ENCODE measurements at places on chromosomes 2 and 18. TPM values are rescaled to one million over a fixed set of nuclear protein-coding genes. Genes with fewer than 3 reads are reported as not detected.

The ANKAR gene
- 0.44 TPM for total RNA-seq

The GPR55 gene
- total RNA-seq, result 2.6 TPM

DNA sequence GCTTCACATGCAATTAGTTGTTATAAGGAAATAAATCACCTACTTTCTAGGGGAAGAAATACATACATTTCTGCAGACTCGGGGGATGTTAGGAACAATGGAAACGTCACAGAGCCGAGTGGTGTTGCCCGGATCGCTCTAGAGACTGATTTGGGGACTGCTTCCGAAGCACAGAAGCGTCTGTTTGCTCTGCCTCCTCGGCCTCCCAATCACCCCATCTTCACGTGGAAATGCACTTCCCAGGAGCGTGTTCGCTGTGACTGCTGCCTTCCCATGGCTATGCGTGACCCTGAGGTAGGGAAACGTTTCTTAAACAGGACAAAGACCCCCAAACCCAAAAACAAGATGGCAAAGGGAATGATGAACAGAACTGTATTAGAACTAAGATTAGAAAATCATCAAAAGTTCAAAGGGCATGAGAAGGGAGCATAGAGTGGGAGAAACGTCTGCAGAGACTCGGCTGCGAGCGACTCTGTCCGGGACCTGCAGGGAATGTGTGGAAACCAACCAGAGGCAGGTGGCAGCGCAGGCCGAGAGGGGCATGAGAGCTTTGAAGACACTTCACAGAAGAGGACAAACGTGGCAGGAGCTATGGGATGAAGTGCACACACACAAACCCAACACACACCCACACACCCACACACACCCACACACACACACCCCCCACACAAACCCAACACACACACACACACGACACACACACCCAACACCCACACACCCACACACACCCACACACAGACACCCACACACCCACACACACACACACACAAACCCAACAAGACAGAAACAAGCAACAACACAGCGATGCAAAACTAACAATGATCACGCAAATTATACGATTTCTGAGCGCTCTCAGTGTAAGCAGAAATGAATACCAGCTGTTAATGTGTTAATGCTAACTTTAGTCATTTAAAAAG, 41.3 kb downstream of the RTP5 start:
- H3K27ac ChIP-seq, result no peak overlapping the region
- H3K4me3 ChIP-seq, result no peak overlapping the region
- no peaks in the 10 kb centered on the region for H3K4me1 ChIP-seq
- DNase-seq, result no peak
- H3K27me3 ChIP-seq, result peaks cover 8% of the 10 kb centered on the region
- no peaks in the 10 kb centered on the region for H3K36me3 ChIP-seq

The LRRTM4 gene
- not detected for total RNA-seq

The CABYR gene
- 9.5 TPM for total RNA-seq

DNA sequence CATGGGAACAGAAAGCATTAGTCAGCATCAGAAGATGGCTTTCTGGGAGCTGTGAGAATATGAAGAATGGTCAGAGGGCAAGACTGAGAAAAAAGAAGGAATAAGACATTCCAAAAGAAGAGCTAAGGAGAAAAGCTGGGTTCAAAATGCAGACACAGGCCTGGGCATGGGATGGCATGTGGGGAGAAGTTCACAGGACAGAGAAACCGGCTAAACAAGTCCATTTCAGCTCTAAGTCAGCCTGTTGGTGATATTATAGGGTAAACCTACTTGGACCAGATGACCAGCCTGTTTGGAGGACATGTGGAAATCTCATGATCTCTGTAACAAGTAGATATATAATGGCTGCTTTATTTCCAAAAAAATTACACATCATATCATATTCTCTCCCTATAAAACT, 91.7 kb upstream of the MEIS1 start:
- H3K4me3 ChIP-seq, result no peak overlapping the region
- no peak overlapping the region for H3K27ac ChIP-seq
- no peaks in the 10 kb centered on the region for H3K27me3 ChIP-seq
- H3K36me3 ChIP-seq, result no peaks in the 10 kb centered on the region
- H3K4me1 ChIP-seq, result no peaks in the 10 kb centered on the region

The WNT10A gene
- not detected for total RNA-seq

- no peaks in the 10 kb centered on the region for H3K4me1 ChIP-seq
- DNase-seq, result no peak
Measured at GRCh38 chr2:99081891-99082290, 59.6 kb upstream of the C2orf15 start.

DNA sequence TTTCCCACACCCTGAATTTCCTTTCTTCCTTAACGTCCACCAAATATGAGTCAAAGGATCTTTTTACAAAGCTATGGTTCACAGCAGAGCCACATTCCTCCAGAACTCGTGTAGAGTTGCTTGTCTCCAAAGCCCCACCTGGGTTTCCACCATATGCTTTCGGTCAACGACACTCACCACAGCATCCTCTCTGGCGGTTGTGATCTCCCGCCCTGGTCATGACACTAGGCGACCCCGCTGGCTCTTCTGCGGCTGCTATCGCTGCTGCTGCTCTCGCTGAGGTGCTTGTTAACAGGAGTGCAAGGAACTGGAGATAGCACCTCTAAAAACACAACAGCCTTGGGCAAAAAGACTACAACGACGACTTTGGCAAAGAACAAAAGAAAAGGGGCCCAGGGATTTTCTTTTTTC, 340 bp downstream of the SLC40A1 start:
- peaks cover 61% of the 10 kb centered on the region for H3K27me3 ChIP-seq
- DNase-seq, result no peak
- no peak overlapping the region for H3K27ac ChIP-seq
- H3K4me1 ChIP-seq, result peaks cover 9% of the 10 kb centered on the region
- peak overlapping the region; percentile 40 for H3K4me3 ChIP-seq

The UGT1A10 gene
- total RNA-seq, result not detected

The TSGA10 gene
- total RNA-seq, result 2.2 TPM

- peaks cover 10% of the 10 kb centered on the region for H3K4me1 ChIP-seq
- H3K27me3 ChIP-seq, result no peaks in the 10 kb centered on the region
- peaks cover 30% of the 10 kb centered on the region for H3K36me3 ChIP-seq
- H3K4me3 ChIP-seq, result peak overlapping the region; percentile 62
Measured at GRCh38 chr2:68158134-68158447, 403 bp downstream of the PNO1 start.

- no peak for DNase-seq
- H3K36me3 ChIP-seq, result peaks cover 11% of the 10 kb centered on the region
- no peak overlapping the region for H3K27ac ChIP-seq
- H3K4me3 ChIP-seq, result no peak overlapping the region
Measured at GRCh38 chr18:2994603-2995432, 18.1 kb downstream of the LPIN2 start.

- no peak overlapping the region for H3K4me3 ChIP-seq
- DNase-seq, result no peak
- peaks cover 48% of the 10 kb centered on the region for H3K4me1 ChIP-seq
- no peak overlapping the region for H3K27ac ChIP-seq
- no peaks in the 10 kb centered on the region for H3K27me3 ChIP-seq
- H3K36me3 ChIP-seq, result no peaks in the 10 kb centered on the region
Measured at GRCh38 chr18:9872823-9873222, 12.9 kb upstream of the TXNDC2 start.

DNA sequence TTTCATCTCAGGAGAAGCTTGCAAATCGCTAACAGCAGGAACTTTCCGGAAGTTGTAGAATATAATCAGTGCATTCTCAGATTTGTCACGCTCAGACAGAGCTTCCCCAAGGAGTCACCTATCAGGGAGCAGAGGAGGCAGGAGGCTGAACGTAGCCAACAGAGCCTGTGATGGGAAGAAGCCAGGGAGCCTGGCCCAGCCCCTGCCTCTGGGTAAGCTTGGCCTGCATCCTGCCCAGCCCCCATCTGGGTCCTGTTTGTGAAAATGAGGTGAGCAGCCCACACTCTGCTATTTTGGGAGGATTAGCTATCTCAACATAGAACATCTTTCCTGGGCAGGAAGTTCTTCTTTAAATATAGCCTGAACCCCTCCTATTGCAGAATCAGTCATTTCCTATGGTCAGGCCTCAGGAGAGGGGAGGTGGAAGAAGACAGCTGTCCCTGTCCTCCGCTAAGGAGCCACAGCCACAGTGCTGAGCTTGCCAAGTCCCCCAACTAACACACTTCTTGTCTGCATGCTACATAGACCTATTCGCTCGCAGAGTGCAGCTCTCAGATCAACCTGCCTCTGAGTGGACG, 19.2 kb upstream of the PKDCC start:
- no peak overlapping the region for H3K4me3 ChIP-seq
- no peaks in the 10 kb centered on the region for H3K36me3 ChIP-seq
- H3K4me1 ChIP-seq, result peaks cover 8% of the 10 kb centered on the region
- H3K27ac ChIP-seq, result no peak overlapping the region

GRCh38 chr2:103754530-103754929, 992.7 kb downstream of the TMEM182 start:
- H3K4me3 ChIP-seq, result no peak overlapping the region
- DNase-seq, result no peak
- H3K27me3 ChIP-seq, result no peaks in the 10 kb centered on the region
- no peaks in the 10 kb centered on the region for H3K4me1 ChIP-seq
- H3K36me3 ChIP-seq, result no peaks in the 10 kb centered on the region

DNA sequence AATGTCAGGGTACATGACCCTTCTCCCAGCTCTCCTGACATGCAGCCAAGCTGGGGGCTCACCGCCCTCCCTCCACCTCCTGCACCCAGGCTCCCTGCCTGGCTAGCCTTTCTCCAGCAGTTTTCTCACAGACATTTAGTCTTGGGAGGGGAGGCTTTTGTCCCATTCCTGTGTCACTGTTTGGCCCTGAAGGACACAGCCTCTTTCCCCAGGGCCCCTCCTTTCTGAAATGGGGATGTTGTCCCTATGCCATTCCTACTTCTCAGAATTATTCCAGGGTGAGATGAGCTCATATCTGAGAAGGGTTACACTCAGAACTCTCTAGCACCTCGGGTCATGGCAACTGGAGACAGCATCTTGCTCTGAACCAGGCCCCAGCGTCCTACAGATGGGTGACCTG, 47.3 kb upstream of the MRPL33 start:
- no peak overlapping the region for H3K4me3 ChIP-seq
- H3K27me3 ChIP-seq, result no peaks in the 10 kb centered on the region
- no peaks in the 10 kb centered on the region for H3K36me3 ChIP-seq
- no peak for DNase-seq
- peaks cover 30% of the 10 kb centered on the region for H3K4me1 ChIP-seq

- peaks cover 10% of the 10 kb centered on the region for H3K36me3 ChIP-seq
- H3K4me1 ChIP-seq, result no peaks in the 10 kb centered on the region
- no peak overlapping the region for H3K27ac ChIP-seq
- no peak for DNase-seq
Measured at GRCh38 chr2:170044751-170045478, 133.0 kb upstream of the MYO3B start.

- H3K27me3 ChIP-seq, result no peaks in the 10 kb centered on the region
- H3K4me1 ChIP-seq, result no peaks in the 10 kb centered on the region
- DNase-seq, result no peak
- no peaks in the 10 kb centered on the region for H3K36me3 ChIP-seq
Measured at GRCh38 chr2:159907909-159908308, 109.9 kb upstream of the CD302 start.

DNA sequence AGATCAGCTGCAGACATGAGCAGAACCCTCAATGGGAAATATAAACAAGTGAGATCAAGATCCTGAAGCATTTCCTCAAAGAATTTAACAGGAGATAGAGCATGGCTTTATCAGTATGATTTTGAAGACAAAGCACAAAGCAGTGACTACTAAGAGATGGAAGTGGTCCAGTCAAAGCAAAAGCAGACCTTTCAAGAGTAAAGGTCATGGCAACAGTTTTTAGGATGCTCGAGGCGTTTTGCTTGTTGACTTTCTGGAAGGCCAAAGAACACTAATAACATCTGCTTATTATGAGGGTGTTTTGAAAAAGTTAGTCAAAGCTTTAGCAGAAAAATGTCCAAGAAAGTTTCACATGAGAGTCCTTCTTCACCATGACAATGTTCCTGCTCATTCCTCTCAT, 128.5 kb downstream of the KCNE4 start:
- H3K4me1 ChIP-seq, result no peaks in the 10 kb centered on the region
- H3K27ac ChIP-seq, result no peak overlapping the region
- no peak for DNase-seq
- H3K36me3 ChIP-seq, result no peaks in the 10 kb centered on the region
- H3K4me3 ChIP-seq, result no peak overlapping the region
- H3K27me3 ChIP-seq, result no peaks in the 10 kb centered on the region

- no peaks in the 10 kb centered on the region for H3K27me3 ChIP-seq
- no peak for DNase-seq
- no peak overlapping the region for H3K4me3 ChIP-seq
- H3K36me3 ChIP-seq, result no peaks in the 10 kb centered on the region
- peaks cover 12% of the 10 kb centered on the region for H3K4me1 ChIP-seq
- no peak overlapping the region for H3K27ac ChIP-seq
Measured at GRCh38 chr2:68905116-68905515, 33.9 kb upstream of the BMP10 start.

DNA sequence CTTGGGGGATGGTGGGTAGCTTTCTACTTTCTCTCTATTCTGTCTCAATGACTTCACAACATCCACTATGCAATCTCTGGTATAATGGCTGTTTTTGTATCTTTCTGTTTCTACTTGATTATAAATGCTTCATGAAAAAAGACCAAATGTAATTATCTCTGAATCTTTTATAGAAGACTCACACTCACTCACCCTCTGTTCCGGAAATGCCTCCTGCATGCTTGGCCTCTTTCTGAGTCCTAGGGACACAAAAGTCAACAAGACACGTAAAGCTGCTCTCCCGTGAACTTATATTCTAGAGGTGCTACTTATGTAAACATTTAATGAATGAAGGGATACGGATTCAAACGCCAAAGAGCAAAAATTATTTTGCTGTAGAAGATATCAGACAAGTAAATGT, 502.2 kb upstream of the SOX11 start:
- no peaks in the 10 kb centered on the region for H3K27me3 ChIP-seq
- no peak overlapping the region for H3K4me3 ChIP-seq
- no peaks in the 10 kb centered on the region for H3K4me1 ChIP-seq
- no peak for DNase-seq
- H3K36me3 ChIP-seq, result no peaks in the 10 kb centered on the region

The EFHD1 gene
- total RNA-seq, result 0.66 TPM

DNA sequence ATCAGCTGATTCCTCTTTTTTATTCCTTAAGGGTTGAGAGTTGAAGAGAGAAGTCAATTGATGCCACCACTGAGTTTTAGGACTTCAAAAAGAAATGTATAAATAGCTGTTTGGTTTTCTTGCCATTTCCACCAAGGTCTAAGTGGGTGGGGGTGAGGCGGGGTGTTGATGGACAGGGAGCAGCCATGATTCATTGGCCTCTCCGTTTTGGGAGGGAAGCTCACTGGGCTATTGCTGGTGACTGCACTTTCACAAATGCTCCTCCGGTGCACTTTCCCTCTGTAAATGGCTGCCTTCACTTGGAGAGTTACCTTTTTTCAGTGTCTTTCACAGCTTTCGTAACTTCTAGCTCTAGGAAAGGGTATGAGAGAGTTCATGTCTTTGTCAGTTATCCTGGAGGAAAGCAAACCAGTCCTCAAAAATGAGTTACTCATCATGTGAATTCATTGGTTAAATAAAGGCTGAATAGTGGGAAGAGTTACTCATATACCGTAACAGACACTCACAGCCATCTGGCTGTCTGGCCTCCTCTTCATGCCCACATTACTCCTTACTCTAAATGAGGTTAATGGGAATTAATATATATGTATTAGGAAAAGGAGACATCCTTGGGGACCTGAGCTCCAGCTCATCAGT, 17.4 kb upstream of the CTAGE1 start:
- no peak overlapping the region for H3K4me3 ChIP-seq
- no peaks in the 10 kb centered on the region for H3K27me3 ChIP-seq
- H3K36me3 ChIP-seq, result no peaks in the 10 kb centered on the region
- peak; percentile 55 for DNase-seq

The SNTG2 gene
- 8.7 TPM for total RNA-seq

GRCh38 chr2:175398848-175399247, 217.3 kb upstream of the ATP5MC3 start:
- no peak overlapping the region for H3K27ac ChIP-seq
- H3K4me3 ChIP-seq, result no peak overlapping the region
- DNase-seq, result no peak
- H3K36me3 ChIP-seq, result no peaks in the 10 kb centered on the region
- no peaks in the 10 kb centered on the region for H3K4me1 ChIP-seq

All from SJSA1 (cell line).